ENCODE measurements at places on chromosomes 16 and 17.

GRCh38 chr16:31334934-31335333 lies 20.0 kb upstream of the ITGAX start:
- no peak for DNase-seq

DNA sequence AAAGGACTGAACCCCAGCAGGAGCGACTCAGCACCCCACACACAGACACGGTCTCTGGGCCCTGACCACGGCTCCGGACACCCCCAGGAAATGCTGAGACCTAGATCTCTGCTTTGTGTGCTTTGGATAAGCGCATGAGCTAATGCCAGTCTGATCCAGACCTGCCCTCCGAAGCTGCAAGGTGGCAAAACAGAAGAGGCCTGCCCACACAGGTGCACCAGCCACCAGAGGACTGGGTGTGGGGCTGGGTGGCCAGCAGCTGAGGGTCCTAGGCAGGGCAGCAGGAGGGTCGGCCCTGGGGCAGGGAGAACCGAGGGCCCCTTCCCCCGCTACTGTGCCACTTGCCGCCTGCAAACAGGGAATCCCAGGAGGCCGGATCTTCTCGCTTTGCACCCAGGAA lies 30.7 kb upstream of the EIF1 start:
- DNase-seq = no peak

- DNase-seq = no peak
These were observed 27.7 kb downstream of the ZFPM1 start for GRCh38 chr16:88480829-88481228.

- no peak for DNase-seq
These were observed 42.7 kb upstream of the WSCD1 start for GRCh38 chr17:6027342-6028024.

DNA sequence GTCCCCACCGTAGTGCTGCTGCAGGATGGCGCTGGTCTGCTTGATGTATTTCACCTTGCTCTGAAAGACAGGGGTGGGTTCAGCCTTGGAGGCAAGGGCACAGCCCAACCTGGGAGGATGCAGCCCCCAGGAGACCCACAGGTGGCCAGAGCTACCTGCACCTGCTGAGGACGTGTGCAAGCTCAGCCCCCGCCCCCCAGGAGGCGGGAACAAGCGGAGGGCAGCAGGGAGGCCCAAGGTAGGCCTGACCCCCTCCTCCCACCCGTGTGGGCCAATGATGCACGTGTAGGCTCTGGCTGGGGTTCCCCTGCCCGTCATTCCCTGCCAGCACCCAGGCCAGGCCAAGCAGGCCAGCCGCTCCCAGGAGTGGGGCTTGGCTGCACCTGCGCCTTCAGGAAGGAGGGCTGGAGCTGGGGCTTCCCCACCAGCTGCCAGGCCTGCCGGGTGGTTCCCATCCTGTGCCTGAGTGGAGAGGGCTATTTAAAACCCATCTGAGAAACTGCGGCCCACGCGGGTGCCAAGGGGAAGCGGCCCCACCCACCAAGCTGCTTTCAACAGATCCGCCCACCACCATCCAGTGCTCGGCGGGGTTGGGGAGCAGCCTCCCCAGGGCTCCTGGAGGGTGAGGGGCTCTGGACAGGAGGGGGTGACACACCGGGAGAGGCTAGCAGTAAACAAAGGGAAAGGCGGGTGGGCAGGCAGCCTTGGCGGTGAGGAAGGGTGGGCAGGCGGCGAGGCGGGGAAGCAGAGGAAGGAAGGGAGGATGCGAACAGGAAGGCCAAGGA lies 3.8 kb downstream of the NTHL1 start:
- DNase-seq = no peak

DNA sequence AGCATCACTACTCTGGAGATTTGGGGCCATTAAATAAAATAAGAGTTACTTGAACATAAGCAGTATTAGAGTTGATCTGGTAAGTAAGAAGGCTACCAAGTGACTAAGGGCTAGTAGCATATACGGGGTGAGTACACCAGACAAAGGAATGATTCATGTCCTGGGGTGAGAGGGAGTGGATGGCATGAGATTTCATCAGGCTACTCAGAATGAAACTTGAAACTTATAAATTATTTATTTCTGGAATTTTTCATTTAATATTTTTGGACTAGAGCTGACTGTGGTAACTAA lies 2.3 kb downstream of the SLFN5 start:
- DNase-seq = no peak

Data from effector memory CD4-positive, alpha-beta T cell (primary cell).